WTC11 (cell line): ENCODE measurements at places on chromosomes 2 and 18.

- no peak for DNase-seq
Measured at GRCh38 chr2:97951155-97951680, 44.5 kb downstream of the TMEM131 start.

DNA sequence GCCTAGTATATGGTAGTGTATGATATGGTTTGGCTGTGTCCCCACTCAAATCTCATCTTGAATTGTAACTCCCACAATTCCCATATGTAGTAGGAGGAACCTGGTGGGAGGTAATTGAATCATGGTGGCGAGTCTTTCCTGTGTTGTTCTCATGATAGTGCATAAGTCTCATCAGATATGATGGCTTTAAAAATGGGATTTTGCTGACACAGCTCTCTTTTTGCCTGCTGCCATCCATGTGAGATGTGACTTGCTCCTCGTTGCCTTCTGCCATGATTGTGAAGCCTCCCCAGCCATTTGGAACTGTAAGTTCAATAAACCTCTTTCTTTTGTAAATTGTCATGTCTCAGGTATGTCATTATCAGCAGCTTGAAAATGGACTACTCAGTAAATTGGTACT, 9.5 kb upstream of the SCN1A start:
- no peak for DNase-seq

GRCh38 chr2:203550266-203550665, 15.2 kb upstream of the RAPH1 start:
- DNase-seq: no peak

- DNase-seq: peak; percentile 72
Measured at GRCh38 chr2:68643011-68643873, at the start of gene PROKR1. Gene PROKR1, plus strand, starts transcription at chr2:68643579. Its CDS starts 2,243 bp downstream, at chr2:68645822.

GRCh38 chr2:99088017-99088416, 53.5 kb upstream of the C2orf15 start:
- DNase-seq: no peak

DNA sequence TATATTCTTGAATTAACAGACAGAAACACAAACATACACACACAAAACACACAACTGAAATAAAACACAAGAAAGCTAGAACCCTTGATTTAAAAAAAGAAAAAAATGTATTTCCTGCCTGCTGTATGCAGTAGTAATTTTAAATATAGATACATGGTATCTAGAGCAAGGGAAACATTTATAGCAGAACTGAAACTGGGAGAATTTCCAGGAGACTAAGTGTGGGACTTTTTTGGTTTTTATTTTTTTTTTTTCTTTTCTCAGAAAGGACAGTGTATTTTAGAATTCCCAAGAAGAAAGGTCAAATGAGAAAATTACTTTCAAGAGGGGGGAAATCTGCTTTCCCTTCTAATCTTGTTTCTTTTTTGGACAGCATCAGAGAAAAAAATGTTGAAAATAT, 558.9 kb upstream of the PKDCC start:
- no peak for DNase-seq

GRCh38 chr18:42228581-42228980, 273.5 kb downstream of the PIK3C3 start:
- no peak for DNase-seq

- no peak for DNase-seq
Measured at GRCh38 chr18:48186131-48186766, 222.9 kb downstream of the ZBTB7C start.

- no peak for DNase-seq
Measured at GRCh38 chr2:216132585-216132984, 23.4 kb downstream of the XRCC5 start.

- DNase-seq: no peak
Measured at GRCh38 chr2:61117534-61117933, 44.5 kb upstream of the C2orf74 start.

DNA sequence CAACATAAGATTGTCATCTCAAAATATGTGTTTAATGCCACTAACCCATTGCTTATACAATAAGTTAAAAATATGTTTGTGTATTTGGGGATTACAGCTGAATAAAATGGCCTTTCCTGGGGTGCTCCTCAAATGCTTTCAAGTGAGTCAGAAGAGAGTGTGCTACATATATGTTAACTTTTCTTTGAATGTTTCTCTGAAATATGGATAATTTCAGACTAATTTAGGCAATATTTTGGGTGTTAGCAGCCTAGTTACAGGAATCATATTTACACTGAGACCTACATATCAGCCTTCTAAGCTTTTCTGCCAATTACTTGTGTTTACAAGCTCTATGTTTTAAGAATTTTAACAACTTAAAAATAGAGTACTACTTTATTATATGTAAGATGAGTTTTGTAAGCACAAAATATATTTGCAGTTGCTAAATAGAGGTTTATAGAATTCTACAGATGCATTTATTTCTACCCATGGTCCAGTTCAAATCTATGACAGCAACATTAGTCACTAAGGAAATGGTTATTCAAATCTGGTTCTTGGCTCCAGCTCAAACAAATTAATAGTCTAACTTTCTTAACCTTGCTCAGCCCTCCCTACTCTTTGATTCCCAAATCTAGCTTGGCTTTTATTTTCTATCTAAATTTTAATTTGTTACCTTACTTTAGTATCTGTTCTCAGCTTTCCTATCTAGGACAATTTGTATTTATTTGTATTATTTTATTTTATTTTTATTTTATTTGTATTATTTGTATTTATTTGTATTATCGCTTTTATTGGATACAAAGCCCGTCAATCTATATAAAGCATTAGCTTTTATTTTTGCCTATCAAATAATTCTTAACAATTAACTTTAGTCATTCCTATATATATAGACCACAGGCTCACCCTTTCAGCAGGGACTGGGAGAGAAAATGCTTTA, 48.9 kb downstream of the FSIP2 start:
- DNase-seq: no peak

- DNase-seq: no peak
Measured at GRCh38 chr2:232058931-232059330, 97.4 kb downstream of the DIS3L2 start.

GRCh38 chr2:29114946-29115609, at the start of gene CLIP4:
Gene CLIP4, plus strand, starts transcription at chr2:29115415. Its CDS starts 5,974 bp downstream, at chr2:29121389.
- peak; percentile 35 for DNase-seq

- no peak for DNase-seq
Measured at GRCh38 chr2:11290211-11290610, 54.2 kb downstream of the ROCK2 start.

DNA sequence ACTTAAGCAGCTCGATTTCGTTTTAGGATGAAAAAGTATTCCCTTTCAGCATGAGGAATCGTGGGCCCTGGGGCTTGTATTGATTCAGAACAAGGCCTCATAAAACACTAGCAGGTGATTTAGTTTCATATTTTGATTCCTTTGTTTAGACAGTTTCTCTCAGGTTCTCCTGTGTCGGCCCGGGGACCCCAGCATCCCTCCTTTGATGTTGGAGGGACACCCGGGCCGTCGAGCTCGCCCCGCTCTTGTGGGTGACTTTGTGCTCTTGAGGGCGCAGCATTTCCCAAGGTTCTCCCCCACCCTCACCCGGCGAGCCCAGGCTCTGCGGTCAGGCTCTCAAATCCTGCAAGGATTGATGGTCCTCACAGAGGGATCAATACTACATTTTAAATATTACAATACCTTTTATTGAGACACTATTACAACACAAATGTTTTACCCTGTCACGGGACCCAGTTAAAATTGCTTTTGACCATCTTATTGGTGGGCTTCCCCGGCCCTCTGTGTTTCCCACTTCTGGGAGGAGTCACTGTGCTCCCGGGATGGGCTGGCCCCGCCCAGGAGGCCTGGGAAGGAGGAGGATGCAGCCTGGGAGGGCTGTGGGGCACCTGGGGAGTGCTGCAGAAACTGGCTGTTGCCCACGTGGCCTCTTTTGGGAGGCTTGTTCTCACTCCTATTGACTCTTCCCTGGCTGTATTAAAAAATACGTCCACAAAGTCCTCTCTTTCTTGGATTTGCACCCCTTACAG, 222.6 kb downstream of the INSIG2 start:
- DNase-seq: peak; percentile 78

DNA sequence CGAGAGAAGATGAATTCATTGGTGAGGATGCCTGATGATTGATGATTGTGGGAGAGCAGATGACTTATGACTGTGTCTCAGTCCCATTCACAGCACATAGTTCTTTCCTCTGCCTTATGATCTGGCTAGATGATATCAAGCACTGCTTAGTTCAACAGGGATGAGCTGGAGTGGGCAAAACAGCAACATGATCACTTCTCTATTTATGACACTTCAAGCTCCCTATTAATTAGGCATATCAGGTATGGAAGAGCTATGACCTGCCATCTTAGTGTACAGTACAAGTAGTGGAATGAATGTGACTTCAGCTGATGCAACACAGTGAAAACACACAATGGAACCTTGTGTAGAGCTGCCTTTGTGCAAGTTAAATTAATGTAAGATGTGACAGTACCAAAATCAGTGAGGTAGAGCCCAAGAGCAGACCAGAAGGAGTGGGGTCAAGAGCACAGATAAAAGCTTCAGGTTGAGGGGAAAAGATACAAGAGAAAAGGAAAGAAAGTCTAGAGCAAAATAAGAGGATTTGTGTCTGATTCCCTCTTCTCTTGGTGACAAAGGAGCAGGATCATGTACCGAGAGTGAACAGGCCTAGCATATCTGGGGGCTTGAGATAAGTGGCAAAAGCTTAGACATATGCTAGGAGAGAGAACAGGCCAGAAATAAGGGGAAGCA, 93.0 kb upstream of the MYO3B start:
- no peak for DNase-seq

DNA sequence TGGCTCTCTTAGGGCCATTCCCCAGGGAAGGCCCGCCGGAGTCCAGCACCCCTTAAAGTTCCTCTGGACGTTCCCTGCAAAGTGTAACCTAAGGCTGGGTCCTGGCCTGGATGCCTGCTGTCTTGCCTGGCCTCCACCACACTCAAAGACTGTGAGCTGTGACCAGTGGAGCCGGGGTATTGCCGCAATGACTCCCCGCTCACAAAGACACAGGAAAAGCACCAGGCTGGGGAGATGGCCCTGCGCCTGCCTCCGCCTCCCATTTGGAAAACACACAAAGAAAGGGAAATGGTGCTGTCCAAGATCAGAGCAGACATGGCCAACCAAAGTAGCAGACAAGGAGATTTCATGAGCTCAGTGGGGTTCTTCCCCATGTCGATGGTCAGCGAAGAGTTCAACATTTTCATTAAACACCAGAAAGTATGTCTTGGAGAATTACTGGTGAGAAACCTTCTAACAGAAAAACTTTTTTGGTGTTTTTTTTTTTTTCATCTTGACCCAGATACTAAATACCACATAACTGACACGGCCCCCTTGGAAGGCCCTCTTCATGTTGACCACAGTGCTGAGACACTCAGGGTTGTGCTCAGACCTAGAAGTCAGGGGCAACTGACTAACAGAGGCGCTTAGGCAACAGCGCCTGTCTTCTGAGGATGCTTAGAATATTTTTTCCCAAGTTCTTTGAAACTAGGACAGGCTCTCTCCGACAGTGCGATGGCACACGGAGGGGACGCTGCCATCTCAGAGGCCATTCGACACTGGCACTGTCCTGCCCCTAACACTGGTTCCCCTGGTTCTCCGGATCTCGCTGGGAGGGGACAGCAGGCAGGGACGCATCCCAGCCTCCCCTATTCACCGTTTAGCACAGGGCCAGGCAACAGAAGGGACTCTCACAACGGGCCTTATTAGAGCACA, 226.4 kb upstream of the ID2 start:
- DNase-seq: no peak

DNA sequence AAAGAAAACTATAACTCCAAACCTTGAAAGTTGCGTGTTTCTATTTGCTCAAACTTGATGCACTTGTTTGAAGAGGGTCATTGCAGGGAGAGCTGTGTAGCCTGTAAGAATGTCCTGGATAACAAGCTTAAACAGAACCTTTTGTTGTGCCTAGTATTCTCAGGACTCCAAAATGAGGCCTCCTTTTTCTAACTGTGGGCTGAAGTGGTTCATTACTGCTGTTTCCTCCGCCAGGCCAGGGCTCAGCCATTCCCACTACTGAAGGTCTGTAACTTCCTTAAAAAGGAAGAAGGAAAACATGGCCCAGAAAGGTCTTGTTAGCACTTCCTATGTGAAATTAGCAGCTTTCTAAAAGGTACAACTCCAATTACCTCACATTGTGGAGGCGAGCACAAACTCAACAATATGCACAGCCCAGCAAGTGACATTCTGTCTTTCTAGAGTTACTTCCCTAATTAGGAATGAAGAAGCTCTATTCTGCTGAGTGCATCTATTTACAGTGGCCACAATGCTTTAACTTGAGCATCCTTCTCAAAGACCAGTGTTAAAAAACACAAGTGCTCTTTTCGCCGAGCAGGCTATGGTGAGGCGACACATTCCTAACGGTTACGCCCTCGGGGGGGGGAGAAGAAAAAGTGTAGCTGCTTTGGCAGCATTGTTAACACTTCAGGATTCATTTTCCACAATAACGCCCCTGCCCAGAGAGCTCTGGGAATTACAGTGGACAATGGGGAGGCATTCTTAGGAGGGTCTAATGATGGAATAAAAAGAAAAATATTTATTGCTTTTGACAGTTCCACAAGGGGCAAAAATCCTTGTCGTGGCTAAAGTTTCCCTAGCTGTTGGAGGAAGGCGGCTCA, 136.9 kb upstream of the SIX3 start:
- no peak for DNase-seq

- DNase-seq: no peak
Measured at GRCh38 chr2:199382091-199382490, 75.6 kb downstream of the SATB2 start.

GRCh38 chr2:35960596-35960995, 395.0 kb upstream of the CRIM1 start:
- no peak for DNase-seq

DNA sequence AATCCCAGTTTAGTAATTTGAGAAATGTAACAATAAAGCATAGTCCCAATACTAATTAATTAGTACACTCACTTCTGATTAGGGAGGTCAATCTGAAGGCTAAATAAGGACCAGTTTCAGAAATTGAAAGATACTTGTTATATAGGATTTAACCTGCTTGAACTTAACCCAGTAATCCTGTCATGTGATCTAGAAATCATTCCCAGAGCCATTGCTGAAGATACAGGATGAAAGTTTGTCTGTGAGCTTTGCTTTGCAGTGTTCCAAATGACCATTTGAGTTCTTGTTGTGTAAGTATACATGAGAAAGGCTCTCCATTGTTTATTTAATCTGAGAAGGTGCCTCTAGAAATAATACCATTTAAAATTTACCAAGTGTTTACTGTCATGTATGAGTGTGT, 52.2 kb downstream of the GALNT1 start:
- DNase-seq: no peak

GRCh38 chr2:192298664-192299063, 103.9 kb upstream of the TMEFF2 start:
- DNase-seq: no peak

DNA sequence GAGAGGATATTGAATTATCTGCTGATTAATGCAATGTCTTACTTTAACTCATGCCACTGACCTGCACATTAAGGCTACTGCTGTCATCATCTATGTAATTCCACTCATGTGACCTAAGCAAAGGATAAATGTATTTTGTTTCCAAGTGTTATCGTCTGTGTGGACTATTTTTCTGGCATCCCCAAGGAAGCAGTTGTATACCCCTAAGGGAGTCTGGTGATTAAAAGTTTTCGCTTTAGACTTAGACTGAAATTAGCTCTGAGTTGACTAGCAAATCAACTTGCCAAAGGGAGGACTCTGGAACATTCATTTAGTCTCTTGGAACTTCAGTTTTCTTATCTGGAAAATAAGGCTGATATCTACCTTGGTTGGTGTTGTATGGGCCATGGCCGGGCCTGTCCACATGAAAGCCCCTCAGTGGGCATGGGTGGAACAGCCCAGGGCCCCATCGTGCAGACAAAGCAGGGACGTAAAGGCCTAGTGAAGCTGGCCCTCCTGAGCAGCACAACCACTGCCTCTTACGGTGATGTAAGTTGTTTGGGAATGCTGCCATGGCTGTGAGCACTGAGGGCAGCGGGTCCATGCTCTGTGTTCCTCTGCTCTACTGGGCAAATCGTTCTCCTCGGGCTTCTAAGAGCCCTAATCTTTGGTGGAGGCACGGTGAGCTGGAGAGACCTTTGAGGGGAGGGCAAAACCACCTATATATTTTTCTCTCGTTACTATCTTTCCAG, 144.4 kb upstream of the RNF152 start:
- no peak for DNase-seq
